Activated CD4-positive, alpha-beta T cell treated with anti-CD3 and anti-CD28 coated beads, Interleukin-2, amount 10 ng/mL, durations not matched to agents 24 days and 14 days (primary cell): ENCODE measurements at places on chromosomes 1 and 21. TPM values are rescaled to one million over a fixed set of nuclear protein-coding genes. Genes with fewer than 3 reads are reported as not detected.

Gene CFAP107
- total RNA-seq, result not detected in 2 replicates

Gene CELSR2
- 3.8 and 4.1 TPM in 2 replicates for total RNA-seq

Gene LCE6A
- not detected in 2 replicates for total RNA-seq

DNA sequence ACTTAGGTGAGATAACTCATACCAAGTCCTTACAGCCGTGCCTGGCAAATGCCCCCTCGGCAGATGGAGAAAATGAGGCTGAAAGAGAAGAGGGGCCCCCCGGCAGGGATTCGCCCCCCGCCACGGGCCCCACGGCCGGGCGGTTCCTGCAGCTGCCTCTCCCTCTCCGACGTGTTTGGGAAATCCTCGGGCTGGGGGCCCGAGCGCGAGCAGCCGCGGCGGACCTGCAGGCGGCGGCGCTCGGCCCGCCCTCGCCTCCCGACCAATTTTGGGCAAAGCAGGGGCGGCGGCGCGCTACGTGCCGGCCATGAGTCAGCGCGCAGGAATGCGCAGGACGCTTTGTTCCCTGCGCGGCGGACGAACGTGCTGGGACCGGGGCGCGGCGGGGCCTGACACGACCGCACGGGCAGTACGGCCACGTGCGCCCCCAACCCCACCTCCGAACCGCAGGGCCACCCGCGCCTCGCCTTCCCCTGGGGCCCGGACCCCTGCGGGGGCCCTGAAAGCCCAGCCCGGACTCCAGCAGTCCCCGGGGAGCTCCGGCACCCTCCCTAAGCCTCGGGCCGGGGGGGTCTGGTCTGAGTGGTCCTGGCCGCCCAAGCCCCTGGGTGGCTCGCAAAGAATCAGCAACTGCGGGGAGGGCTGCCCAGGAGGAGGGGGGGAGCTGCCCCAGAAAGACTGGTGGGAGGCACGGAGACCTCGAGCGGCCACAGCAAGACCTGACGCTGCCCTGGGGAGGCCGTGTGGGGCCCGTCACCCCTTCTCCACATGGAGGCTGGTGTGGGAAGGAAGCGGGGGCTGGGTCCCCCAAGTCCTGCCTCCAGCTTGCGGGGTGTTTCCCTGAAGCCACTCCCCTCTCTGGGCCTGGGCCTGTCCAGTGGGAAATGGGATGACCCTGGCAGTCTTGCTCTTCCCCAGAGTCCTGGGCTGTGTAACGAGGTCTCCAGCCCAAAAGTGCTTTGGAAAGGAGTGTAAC, 11.9 kb upstream of the EDN2 start:
- peak; percentile 82 for DNase-seq

DNA sequence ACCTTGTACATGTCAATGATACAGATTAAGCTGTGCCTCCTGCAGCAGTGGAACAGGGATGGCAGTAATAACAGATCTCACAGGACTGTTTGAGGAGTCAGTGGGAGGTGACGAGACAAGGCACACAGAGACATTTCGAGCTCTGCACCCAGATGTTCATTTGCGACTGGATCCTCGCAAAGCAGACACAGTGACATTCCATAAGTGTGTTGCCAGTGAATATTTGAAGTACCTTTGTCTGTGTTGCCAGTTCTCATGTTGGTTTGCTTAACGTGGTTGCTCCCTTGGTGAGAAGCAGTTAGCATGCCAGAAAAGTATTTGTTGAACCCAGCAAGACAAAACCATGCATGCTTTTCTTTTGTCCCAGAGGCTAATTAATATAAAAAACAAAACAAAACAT, 67.0 kb downstream of the NID1 start:
- DNase-seq, result no peak

Gene AKR7A3
- 1.8 and 2.5 TPM in 2 replicates for total RNA-seq

DNA sequence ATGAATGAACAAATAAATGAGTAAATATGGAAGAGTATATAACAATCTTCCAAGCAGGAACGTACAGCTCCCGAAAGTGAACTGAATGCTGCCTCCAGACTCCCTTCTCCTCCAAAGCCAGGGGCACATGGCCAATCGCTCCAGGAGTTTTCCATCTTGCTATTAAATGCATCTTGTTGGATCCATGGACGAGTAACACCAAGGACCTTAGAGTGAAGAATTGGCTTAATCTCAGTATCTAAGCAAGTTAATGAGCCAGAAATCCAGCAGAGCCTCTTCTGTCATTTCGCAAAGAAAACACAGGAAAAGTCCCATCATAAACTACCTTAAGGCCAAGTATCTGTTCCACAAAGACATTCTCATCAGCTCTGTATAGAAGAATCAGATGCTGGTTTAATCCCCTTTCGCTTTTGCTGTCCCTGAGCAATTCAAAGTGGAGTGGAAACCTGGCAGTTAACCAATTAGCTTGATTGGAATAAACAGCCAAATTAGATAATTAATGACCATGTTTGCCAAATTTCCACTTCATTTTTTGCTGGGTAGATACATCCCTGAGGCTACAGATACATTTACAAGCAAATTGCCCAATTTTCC, 116.0 kb downstream of the MIS18A start:
- no peak for DNase-seq

- DNase-seq, result no peak
Observed at GRCh38 chr1:214842856-214843255, 239.7 kb upstream of the KCNK2 start.

DNA sequence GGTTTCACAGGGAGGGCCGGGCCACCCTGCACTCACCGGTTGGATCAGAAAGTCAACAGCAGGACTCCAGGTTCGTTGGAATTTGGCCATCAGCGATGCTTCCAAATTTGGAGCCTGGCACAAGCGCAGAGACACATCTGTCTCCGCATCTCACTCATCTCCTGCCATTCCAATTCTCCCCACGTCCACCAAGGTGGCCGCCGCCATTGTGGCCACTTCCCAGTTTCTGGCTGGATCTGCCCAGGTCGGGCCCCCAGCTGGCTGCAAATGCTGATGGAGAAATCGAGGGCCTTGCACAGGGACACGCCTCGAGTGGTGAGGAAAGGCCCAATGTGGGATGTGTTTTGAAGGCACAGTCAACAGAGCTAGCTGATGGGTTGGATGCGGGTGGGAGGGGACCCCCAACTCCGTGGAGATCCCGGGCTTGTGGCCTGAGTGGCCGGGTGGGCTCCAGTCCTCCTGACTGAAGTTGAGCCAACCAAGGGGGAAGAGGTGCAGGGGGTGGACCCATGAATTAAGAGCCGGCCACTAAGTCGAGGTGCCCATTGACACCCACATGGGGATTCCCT, 102.7 kb downstream of the CRYAA start:
- no peak for DNase-seq

- no peak for DNase-seq
Observed at GRCh38 chr1:15830258-15830657, 17.2 kb upstream of the SPEN start.

Gene ARPC5
- 144 and 149 TPM in 2 replicates for total RNA-seq

DNA sequence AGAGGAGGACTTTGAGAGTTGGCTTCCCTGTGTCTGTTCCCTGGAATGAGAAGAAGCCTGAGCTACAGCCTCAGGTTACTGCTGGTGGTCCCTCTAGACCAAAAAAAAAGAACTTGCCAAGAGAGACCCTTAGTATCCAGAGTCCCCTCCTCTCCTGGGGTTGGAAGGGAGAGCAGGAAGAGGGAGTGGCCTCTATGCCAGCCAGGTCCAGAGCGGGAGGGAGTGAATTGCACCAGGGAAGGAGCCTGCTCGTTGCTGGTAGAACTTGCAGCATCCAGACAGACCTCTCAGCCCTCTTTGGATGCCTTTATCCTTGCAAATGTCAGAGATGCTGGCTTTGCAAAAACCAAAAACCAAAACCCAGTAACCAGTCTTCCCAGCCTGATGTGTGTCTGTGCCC, 491.3 kb upstream of the VAMP3 start:
- DNase-seq, result no peak
